ENCODE measurements at places on chromosomes 1 and 21. TPM values are rescaled to one million over a fixed set of nuclear protein-coding genes. Genes with fewer than 3 reads are reported as not detected.

Gene DIRAS3
- 0.46 TPM for total RNA-seq

Gene C1orf94
- total RNA-seq: not detected

Gene GPR52
- total RNA-seq: 0.21 TPM

Gene WNT3A
- total RNA-seq: 0.14 TPM

Gene KCNK2
- total RNA-seq: not detected

Gene MAEL
- not detected for total RNA-seq

Gene ELF3
- 39.6 TPM for total RNA-seq

Gene MASP2
- total RNA-seq: not detected

Gene LRRC8D
- total RNA-seq: 14.6 TPM

Gene ALDH4A1
- 40.9 TPM for total RNA-seq

Gene SLC9C2
- total RNA-seq: not detected

Gene GJA9
- total RNA-seq: not detected

Gene KDF1
- 27.2 TPM for total RNA-seq

Gene GJA4
- total RNA-seq: not detected

Gene S100A7
- 0.42 TPM for total RNA-seq

Gene KISS1
- total RNA-seq: not detected

Gene LCE3D
- total RNA-seq: not detected

Gene TMEM240
- total RNA-seq: 0.23 TPM

Gene CFAP45
- total RNA-seq: 0.09 TPM

Gene MARK1
- total RNA-seq: 6.0 TPM

Gene ATP1A4
- total RNA-seq: not detected

Gene C1QC
- not detected for total RNA-seq
